ENCODE measurements at places on chromosomes 2 and 18.
A peak's percentile ranks its signal among the peaks of the same experiment; 100 is the strongest.

GRCh38 chr2:216881411-216881810 lies 21.5 kb upstream of the TNP1 start:
- no peak for DNase-seq

DNA sequence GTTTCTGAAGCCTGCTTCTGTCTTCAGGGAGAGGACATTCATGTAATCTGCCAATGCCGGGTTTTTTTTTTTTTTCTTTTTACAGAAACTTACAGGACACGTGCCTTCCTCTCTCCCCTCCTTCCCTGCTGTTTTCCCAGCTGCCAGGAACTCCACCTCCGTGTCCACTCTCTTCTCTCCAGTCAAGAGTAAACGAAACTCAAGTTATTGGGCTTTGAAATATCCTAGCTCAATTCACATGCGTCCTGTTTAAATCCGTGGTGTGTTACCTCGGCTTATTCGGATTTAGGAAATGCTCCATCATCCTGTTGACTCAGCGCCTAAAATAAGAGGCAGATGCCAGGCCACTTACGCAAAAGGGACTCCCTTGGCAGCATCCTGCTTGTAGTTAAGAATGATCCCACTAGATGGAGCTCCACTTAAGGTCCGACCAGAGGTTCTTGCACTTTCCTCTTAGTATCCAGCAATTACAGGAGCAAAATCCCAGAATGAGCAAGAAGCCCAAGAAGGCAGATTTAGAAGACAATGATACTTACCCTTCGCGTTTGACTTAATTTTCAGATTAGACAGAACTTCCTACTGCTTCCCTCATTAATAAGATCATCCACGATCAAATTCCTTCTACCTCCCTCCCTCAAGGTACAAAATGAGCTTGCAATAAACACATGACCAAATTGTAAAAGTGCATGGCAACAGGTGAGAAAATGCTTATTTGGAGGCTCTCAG lies 97.2 kb upstream of the ZCCHC2 start:
- DNase-seq = peak; percentile 82

- DNase-seq = no peak
Measured at GRCh38 chr2:152694161-152694661, 23.1 kb downstream of the PRPF40A start.

DNA sequence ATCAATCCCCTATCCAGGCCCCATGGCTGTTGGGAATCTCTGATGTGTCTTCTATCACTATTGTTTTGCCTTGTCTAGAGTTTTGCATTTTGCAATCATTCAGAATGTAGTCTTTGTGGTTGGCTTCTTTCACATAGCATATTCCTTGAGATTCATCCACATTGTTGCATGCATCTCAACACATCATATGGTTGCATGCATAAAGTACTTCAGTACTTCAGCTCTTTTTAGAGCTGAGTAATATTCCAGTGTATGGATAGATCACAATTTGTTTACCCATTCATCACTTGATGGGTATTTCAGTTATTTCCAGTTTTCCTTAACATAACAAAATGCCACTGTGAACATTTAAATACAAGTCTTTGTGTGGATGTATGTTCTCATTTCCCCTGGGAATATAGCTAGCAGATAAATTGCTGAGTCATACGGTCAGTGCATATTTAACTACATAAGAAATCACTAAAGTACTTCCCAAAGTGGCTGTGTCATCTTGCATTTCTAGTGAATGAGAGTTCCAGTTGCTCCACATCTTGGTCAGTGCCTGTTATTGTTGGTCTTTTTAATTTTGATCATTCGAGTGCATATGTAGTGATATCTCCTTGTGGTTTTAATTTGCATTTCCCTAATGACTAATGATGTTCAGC lies 138.8 kb downstream of the BCL11A start:
- DNase-seq = no peak

DNA sequence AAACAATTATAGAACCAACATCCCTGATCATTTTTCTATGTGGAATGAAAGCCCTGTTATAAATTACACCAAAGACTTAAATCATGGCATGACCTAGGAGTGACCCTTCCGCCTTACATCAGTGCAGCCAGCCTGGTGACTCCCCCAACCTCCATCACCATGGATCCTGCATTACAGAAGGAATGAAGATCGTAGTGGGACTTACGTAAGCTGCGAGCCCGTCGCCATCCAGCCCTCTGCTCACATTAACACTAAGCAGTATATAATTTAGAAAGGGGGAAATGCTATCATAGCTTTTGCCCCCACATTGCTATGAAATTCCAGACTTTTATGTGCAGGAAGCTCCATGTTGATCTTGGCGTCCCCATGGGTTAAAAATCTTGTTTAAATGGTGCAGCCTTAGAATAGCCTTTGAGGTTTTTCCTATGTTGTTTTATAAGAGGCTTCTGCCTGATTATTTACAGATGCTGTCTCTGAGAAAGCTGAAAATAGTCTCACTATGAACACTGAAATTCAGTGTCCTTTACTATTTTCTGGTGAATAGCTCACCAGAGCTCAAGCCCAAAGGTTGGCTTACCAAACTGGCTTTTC lies 76.3 kb downstream of the COLEC12 start:
- no peak for DNase-seq

DNA sequence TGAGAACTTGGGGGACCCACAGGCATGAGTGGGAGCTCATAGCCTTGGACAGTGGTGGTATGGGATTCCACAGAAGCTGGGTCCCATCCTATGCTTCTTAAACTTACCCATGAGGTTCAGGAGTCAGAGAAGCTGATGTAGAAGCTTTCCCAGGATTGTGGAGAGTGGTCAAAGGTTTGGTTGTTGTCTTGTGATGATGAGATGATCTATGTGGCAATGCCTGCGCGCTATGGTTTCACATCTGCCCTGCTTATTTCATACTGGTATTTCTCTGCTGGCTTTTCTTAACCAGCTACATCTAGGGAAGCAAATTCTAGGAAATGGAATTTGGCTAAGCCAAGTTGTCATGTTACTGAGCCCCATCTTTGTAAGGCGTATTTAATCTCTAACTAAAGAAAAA lies 168.6 kb downstream of the ZNF407 start:
- DNase-seq = no peak
